ACHN (cell line): ENCODE measurements at places on chromosomes 2 and 18.

- DNase-seq = no peak
Observed at GRCh38 chr18:56202678-56203077, 435.7 kb downstream of the TXNL1 start.

DNA sequence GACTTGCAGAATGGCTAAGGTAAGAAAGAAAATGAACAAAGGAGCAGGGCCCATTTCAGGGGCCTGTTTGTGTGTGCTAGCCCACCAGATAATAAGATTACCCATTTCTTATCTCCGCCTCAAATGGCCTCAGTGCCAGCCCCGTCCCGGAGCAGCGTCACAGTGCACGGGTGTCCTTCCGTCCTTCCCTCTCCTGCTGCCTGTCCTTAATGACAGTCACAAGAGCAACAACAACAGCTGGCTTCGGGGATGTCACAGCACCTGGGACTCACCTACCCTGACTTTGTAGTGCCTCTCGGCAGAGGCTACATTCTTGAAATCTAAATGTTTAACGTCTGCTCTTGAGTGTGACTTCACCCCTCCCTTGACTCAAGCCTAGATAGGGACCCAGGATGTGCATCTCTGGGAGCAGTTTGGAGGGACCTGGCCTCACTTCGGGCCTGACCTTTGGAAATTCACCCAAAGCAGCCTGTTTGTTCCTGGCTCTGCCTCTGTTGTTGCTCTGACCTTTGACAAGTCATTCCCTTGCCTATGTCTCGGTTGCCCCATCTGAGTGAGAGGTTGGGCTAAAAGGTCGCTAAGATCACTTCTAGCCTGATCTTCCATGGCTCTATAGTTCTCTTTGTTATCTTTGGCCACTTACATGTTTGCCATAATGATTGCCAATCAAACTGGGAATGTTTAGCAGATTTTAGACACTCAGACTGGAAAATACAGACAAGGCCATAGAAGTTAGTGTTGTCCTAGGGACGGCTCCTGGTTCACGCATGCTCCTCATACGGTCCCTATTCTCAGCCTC is 122.5 kb downstream of the KLHL29 start:
- DNase-seq = no peak

- no peak for DNase-seq
Observed at GRCh38 chr2:72126186-72127100, 21.2 kb downstream of the CYP26B1 start.

DNA sequence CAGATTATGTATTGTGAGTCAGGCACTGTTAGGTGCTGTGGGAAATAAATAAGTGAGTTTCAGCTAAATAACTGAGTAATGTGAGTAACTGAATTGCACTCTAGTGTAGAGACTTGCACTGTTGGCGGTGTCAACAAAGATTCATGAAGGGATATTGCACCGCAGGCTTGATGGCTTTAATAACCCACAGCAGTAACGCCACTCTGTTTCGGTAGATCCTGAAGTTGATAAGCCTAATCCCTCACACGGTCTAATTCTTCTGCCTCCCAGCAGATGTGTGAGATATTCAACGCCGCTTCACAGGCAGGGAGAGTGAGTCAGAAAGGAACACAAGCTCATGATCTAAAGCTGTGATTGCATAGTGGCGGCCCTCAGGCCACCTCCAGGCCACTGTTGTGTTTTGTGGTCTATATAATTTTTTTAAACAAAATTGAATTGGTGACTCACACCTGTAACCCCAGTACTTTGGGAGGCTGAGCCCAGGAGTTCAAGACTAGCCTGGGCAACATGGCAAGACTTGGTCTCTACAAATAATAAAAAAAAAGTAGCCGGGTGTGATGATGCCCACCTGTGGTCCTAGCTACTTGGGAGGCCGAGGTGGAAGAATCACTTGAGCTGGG is 94.3 kb downstream of the LIPG start:
- no peak for DNase-seq

GRCh38 chr2:197307933-197308521 is 2.6 kb downstream of the ANKRD44 start:
- DNase-seq = no peak

DNA sequence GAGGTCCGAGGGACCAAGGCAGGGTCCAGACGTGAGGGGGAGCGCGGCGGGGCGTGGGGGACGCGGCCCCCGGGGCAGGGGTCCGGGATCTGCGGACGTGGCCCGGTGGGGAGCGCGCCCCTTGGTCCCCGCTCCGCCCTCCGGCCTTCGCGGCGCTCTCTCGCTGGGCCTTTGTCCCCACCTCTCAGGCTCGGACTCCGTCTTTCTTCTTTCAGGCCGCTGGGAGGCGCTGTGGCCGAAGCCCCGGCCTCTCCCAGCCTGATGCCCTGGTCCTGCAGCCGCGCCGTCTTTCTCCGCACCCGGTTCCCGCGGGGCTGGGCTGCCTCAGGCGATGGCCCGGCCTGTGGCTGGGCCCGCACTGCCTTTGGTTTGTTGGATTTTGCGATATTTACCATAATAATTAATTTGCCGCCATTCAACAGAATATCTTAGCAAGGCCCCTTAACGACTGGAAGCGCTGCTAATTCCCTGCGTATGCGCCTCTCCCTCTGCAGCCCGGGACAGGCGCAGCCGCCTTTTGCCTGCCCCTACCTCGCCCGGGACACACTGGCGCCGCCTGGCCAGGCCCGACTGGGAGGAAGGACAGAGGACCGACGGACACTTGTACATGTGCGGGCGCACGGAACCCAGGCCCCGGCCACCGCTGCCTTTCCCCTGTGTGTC is 10.8 kb downstream of the SIX3 start:
- peak; percentile 85 for DNase-seq

- DNase-seq = peak; percentile 52
Observed at GRCh38 chr2:94984964-94985575, 40.4 kb upstream of the MAL start.

GRCh38 chr2:146979746-146980145 is 865.1 kb upstream of the ACVR2A start:
- DNase-seq = no peak

GRCh38 chr2:160201849-160202539 is 1.9 kb upstream of the ITGB6 start:
- DNase-seq = no peak

DNA sequence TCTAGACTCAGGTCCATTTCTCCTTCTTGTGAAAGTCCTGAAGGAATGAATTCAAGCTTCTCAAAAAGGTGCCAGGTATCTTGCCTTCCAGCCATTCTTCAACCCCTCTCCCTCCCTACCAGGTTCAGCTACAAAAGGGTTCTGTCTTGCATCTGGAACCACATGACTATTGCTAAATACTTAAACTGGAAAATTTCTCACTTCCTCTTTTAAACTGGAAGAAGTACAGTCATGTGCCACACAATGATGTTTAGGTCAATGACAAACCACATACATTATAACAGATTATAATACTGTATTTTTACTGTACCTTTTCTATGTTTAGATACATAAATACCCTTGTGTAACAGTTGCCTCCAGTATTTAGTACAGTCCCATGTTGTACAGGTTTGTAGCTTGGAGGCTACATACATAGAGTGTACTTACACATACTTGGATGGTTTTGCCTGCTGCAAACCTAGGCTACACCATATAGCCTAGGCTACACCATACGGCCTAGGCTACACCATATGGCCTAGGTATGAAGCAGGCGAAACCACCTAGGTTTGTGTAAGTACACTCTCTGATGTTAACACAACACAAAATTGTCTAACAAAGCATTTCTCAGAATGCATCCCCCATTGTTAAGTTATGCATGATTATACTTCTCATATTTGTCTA is 142.0 kb upstream of the DNMT3A start:
- no peak for DNase-seq

DNA sequence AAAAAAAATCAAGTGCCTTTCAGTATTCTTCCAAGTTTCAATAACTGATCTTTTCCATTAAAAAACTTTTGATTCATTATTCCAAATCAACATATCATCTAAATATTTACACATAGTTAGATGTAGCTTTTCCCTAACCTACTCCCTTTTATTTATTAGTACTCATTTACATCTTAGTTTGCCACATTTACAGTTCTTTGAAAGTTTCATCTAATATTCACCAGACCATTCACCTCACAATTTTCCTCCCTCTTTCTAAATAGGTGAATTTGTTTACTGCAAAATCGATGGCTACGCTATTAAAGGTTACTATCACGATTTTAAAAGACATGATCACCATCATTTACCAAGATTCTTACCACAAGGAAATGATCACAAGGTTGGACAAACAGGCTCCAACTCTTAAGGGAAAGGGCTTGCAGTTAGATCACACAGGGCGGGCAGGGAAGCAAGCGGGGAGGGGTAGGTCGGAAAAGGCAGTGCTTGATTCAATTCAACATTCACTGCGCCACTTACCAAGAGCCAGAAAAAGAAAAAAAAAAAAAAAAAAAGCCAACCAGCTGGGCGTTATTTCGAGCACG is 654 bp upstream of the MARCHF7 start:
- no peak for DNase-seq

GRCh38 chr2:126827371-126827770 is 71.3 kb upstream of the TEX51 start:
- no peak for DNase-seq

- no peak for DNase-seq
Observed at GRCh38 chr2:133814890-133815289, 246.6 kb upstream of the NCKAP5 start.

- no peak for DNase-seq
Observed at GRCh38 chr18:48200631-48201336, 208.4 kb downstream of the ZBTB7C start.

- no peak for DNase-seq
Observed at GRCh38 chr18:41576643-41577042, 378.4 kb upstream of the PIK3C3 start.

DNA sequence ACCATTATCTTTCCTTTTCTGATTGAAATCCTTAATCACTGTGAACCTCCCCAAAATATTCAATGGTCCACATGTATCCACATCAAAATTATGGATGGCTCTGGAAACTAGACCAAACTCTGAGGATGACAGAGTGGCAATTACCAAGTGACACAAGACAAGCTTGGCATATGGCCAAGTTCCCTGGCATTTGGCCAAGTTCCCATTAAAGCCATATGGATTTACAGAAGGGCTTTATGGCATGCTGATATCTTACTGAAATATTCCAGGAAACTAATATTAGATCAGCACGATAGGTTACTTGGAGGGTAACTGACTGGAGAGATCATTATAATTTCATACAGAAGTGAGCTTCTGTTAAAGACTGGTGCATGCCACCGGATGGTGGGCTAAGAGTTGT is 21.9 kb upstream of the CERS6 start:
- no peak for DNase-seq

- no peak for DNase-seq
Observed at GRCh38 chr2:47277187-47277586, 122.1 kb upstream of the STPG4 start.

DNA sequence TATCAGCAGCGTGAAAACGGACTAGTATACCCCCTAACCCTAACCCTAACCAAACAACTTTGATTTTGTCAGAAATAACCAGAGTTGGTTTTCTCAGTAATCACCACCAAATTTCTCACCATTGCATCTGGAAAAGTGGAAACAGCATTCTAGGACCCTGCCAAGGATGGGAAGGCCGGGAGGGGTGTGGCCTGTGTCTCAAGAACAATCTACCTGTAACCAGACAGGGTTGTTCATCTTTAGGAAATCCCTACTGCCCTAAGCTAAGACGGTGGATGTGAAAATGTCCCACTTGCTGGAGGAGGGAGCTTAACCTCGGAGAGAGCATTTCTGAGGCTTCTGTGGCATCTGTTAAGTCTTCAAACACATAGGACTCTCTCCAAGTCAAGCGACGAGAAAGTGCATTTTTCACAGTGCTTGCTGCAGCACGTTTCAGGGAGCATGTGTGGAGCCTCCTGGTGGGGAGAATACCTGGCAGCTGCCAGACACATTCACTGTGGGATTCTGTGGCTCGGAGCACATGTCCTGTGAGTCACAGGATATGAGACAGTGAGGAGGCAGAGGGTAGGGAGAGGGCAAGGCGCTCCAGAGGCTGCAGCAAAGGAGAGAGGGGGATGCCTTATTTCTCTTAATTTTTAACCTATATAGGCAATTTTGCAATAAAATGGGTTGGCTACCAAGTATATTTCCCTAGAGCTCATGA is 207.5 kb downstream of the SPP2 start:
- DNase-seq = peak; percentile 100

DNA sequence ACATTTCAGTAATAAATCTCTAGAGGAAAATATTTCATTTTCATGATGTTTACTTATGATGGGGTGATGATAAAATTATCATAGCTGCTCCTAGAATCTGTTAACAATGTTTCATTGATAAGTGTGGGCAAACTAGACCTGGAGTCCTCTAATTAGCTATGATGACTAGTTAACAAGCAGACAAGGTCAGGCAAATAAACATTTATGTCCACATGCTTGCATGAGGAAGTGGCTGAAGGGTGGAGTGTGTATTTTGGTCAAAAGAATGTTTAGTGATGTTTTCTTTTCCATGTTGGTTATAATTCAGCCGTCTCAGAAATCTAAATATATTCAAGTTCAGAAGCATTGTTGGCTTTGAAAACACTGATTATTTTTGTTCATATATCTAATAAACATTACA is 99.9 kb upstream of the FN1 start:
- DNase-seq = no peak

DNA sequence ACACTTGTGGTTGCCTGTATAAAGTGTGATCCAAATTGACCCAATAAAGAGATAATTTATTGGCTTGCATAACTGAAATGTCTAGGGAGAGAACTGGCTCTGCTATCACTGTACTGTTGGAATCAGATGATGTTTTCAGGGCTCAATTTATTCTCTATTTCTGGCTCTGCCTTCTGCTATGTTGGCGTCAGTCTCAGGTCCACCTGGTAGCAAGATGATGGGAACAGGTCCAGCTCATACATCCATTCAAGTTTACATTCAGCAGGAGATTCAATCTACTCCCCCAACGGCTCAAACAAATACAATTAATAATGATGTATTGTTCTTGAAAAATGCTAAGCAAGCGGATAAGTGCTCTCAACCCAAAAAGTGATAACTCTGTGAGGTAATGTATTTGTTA is 297.7 kb upstream of the SYT4 start:
- no peak for DNase-seq

- DNase-seq = peak; percentile 12
Observed at GRCh38 chr2:128028668-128029054, 802 bp upstream of the SAP130 start.

DNA sequence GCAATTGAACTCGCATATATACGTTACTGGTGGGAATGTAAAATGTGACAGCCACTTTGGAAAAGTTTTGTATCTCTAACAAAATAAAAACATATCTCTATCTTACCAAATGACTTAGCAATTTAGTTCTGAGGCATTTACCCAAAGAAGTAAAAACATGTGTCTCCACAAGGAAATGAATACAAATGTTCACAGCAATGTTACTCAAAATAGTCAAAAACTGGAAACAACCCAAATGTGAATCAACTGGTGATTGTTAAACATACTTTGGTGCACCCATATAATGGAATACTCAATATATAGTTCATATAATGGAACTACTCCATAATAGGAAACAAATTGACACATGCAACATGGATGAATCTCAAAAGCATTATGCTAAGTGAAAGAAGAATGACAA is 70.4 kb upstream of the DNER start:
- DNase-seq = no peak

- no peak for DNase-seq
Observed at GRCh38 chr2:8729939-8730338, 48.1 kb downstream of the ID2 start.

- DNase-seq = no peak
Observed at GRCh38 chr2:150963336-150963735, 298.3 kb downstream of the RBM43 start.
